COLO829 (cell line): ENCODE measurements at places on chromosomes 4 and X.

DNA sequence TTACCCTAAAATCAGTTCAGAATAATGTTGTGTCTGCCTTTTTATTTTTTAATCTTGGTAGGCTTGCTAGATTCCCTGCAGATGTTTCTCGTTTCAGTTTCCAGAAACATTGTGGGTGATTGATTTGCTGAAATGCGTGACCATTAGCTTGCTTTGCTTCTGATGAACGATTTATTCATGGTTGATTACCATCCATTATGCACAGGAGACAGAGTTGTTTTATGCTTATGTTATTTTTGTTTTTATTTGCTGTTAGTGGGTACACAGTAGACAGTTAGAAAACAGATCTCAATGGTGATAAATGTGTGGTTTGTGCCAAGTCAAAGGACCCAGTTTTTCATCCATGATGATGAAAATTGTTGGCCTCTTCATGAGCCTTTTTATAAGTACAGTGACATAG is 455.6 kb upstream of the BOD1L1 start:
- no peak for DNase-seq

GRCh38 chr4:79757600-79757999 is 315.4 kb downstream of the ANTXR2 start:
- DNase-seq, result no peak

GRCh38 chr4:152294331-152294730 is 241.6 kb downstream of the FBXW7 start:
- DNase-seq, result peak; percentile 82

DNA sequence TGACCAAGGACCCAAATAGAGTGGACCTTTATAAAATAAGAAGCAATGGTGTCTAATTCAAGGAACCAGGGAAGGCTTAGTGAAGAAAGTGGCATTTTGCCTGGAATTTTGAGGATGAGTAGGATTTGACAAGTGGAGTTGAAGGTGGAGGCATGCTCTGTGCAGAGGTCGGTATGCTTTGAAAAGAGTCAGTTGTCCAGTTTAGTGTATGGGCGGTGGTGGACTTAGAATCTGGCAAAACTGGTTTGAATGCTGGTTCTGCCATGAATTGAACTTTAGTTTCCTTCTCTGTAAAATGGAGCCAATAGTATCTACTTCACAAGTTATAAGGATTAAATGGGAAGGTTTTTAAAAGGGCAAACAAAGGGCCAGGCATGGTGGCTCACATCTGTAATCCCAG is 29.7 kb downstream of the SEPTIN11 start:
- DNase-seq, result no peak
